ENCODE measurements at places on chromosomes 2 and 18.
A peak's percentile ranks its signal among the peaks of the same experiment; 100 is the strongest.

DNA sequence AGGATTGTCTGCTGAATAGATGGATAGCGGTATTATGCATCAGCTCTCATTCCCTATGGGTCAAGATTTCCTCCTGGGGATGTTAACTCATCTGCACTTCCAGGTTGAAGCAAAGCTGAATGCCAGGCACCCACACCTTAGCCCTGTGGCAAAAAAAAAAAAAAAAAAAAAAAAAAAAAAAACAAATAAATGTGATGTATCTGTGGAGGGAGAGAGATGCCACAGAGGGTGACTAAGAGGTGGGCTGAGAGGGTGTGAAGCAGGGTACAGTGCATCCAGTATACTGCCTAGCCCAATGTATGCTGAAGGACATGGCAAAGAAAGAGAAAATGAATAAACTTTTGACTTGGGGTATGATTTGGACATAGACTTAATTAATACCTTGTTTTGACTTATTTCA lies 91.4 kb downstream of the COPS8 start:
- no peak for DNase-seq

- no peak for DNase-seq
Observed at GRCh38 chr2:53150146-53150545, 617.5 kb upstream of the CHAC2 start.

DNA sequence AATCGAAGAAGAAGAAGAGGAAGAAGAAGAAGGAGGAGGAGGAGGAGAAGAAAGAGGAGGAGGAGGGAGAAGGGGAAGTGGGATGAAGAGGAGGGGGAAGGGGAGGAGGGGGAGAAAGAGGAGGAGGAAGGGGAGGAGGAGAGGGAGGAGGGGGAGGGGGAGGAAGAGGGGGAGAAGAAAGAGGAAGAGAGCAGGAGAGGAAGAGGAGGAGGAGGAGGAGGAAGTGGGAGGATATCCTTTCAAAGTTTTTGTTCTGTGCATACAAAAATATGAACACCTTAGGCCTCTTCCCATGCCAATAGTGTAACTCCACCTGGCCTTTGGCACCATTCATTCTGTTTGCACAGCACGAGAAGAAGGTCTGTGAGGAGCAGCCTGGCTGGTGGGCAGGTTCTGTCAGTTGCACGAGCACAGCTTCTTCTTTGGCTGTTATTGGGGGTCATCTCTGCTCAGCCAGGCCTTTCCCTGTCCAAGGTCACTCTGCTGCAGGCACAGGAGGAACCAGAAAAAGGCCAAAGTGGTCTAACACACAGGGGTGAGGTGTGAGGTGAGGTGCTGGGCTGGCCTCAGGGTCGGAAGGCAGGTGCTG lies 25.8 kb upstream of the PLB1 start:
- no peak for DNase-seq

- no peak for DNase-seq
Observed at GRCh38 chr2:100786297-100786658, 33.7 kb upstream of the NPAS2 start.

GRCh38 chr18:28407681-28408080 lies 230.8 kb upstream of the CDH2 start:
- no peak for DNase-seq

GRCh38 chr2:120346026-120346666 lies at the start of gene INHBB:
Gene INHBB (plus strand): TSS chr2:120346136. CDS start chr2:120346189, 53 bp downstream.
- no peak for DNase-seq

- DNase-seq, result no peak
Observed at GRCh38 chr2:174117951-174118930, 130.1 kb downstream of the OLA1 start.

DNA sequence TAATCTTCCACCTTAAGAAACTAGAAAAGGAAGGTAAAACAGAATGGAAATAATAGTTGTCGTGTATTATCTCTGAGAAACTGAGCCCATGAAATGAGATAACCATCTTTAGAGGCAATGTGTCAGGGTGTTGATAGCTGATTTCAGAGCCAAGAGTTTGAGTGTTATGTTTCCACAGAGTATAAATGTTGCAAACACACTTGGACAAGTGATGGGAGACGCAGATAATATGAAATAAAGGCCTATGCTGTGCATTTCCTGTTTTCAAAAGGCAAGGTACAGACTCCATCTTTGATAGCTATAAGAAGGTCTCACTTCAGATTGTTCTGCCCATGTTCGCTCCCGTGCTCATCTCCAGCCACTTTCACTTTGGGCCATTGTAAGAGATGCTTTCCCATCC lies 25.9 kb upstream of the DNER start:
- DNase-seq, result no peak

DNA sequence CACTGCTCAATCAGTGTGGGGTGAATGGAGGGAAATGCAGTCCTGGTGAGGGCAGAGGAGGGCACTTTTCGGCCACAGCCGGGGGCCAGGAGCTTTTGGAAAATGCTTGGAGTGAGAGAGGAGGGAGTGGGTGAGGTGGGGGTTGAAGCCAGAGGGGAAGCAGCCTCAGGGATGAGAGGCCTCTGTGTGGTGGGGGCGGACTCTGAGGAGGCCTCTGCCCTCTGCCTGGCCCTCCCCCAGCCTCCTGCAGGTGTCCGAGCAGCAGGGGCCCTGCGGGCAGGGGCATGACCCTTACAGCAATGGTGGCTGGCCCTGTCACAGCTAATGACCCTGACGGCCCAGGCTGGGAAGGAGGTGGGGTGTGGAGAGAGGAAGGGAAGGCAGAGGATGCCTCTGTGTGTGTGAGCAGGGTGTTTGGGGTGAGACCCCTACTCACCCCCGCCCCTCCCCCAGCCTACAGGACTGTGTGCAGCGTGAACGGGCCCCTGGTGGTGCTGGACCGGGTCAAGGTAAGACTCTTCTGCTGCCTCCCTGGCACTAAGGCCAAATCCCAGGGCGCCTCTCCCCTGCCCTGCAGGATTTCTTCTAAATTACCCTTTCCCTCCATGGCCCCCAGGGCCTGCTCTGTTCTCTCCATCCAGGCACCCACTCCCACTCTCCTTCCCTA lies 7.6 kb downstream of the ATP6V1B1 start:
- no peak for DNase-seq

- DNase-seq, result peak; percentile 14
Observed at GRCh38 chr2:224517963-224518362, 67.2 kb downstream of the CUL3 start.

DNA sequence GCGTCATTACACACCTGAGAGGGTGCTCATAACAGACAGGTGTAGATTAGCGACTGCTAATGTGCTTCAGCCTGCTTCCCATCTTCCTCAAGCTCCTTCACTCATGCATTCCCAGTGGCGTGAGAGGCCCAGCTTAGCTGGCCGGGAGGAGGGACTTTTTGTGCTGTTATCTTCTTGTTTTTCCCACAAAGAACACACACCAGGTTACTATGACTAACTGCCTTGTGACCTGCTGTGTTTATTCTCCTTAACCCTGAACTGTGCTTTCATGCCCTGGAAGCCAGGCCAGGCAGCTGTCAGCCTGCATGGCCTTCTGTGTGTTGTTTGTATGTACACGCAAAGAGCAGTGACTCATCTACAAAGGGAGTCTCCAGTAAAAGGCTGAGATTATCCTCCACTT lies 143.8 kb downstream of the PIEZO2 start:
- DNase-seq, result no peak

DNA sequence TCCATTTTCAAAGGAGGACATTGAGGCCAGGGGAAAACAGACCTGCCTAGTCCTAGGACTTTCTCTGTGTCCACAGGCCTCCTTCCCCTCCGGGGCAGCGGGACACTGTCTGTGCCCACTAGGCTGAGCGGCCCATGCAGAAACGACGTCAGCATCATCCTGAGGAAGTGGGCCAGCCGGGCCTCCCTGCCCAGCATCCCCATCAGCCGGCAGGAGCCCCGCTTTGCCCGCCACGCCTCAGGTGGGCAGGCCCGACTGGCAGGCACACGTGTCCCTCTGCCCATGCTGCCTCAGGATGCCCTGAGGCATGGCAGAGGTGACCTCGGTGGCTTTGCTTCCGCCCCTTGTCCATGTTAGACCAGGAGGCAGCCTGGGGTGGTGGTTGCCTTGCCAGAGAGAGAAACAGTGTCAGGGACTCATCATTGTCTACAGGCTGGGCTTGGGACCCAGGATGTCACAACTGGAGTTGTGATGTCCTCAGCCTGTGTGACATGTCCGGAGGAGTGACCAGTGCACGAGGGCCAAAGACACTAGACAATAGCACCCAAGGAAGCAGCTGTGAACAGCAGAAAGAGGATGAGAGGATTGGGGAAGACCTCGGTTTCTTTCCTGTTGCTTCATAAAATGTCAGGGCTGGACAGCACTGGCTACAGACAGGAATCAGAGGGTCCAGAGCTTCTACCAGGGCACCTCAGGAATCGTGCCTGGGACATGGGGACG lies 36.8 kb downstream of the TOGARAM2 start:
- DNase-seq, result no peak

GRCh38 chr2:167365216-167365615 lies 476.9 kb downstream of the XIRP2 start:
- no peak for DNase-seq

- no peak for DNase-seq
Observed at GRCh38 chr2:185663811-185664210, 74.8 kb upstream of the FSIP2 start.

DNA sequence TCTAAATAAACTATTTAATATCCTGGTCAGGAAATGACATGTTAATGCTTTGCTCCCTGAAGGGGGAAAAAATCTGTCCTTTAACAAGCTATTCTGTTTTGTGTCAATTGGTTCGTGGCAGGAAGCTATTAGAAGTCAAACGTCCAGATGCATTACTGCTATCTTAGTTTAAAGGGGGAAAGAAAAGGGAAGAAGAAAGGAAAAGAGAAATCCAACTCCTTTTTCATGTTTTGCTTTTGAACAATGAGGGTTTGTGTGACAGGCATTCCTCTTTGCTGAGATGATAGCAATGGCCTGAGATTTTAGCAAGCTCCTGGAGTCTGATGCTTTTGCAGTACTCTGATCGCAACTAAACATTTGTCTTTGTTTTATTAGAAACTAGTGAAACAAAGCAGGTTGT lies 24.6 kb downstream of the TRIB2 start:
- no peak for DNase-seq

GRCh38 chr2:99081891-99082290 lies 59.6 kb upstream of the C2orf15 start:
- no peak for DNase-seq

GRCh38 chr2:46369783-46370182 lies 72.6 kb downstream of the EPAS1 start:
- DNase-seq, result no peak

DNA sequence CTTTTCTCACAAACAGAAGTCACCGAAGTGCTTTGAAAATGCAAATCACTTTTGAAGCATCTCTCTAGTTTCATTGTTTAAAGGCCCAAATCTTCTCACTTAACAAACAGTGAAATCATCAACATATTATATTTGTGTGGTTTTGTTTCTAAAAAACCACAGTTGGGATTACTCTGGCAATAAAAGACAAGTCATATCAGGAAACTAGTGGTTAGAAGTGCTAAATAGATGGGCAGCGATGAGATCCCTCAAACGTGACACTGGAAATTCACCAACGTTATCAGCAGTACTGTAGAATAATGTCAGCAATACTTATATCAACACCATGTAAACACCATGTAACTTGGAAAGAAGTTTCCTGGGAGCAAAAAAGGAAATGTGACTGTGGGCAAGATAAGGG lies 893.5 kb downstream of the SUCLG1 start:
- DNase-seq, result no peak

- DNase-seq, result no peak
Observed at GRCh38 chr2:128269990-128270671, 48.5 kb downstream of the HS6ST1 start.

DNA sequence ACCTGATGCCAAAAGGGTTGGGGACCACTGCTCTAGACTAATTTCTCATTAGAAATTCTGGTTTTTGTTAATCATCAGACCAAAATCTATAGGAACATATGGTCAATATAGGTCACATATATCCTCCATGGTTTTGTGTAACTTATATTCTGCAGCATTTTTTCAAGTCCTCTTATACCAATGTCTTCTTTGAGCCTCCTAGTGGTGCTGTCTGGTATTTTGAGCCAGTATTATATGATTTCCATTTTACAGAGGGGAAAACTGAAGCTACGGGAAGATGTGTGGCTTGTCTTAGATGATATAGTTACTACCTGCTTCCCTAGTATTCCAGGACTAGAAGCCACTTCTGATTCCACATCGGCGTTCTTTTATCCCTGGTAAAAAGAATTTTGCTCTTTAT lies 13.8 kb downstream of the MAPK4 start:
- DNase-seq, result no peak

DNA sequence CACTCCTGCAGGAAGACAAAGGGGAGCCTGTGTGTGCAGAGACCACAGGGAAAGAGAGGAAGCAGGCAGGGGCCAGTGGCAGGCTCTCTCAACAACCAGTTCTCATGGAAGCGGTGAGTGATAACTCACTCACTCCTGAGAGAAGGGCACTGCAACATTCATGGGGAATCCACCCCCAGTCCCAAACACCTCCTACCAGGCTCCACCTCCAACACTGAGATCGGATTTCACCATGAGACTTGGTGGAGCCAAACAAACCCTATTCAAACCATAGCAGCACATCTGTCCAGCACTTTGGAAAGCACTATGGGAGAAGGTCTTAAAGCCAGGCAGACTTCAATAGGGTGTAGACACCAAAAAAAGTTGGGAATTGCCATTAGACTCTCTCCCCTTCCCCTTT lies 345.7 kb upstream of the SPRED2 start:
- DNase-seq, result no peak

GRCh38 chr18:34740101-34740500 lies 30.0 kb downstream of the DTNA start:
- no peak for DNase-seq

- DNase-seq, result no peak
Observed at GRCh38 chr2:234251326-234252271, 201.1 kb downstream of the SPP2 start.
